Activated T-helper 1 cell treated with anti-CD3 and anti-CD28 coated beads, Interleukin-12 subunit alpha, Interleukin-12 subunit beta, Interleukin-2, Interleukin-4 antibody, amounts not matched to agents 30 ng/mL and 10 ng/mL and 1 ng/mL, durations not matched to agents 14 hours and 24 hours and 36 hours (primary cell): ENCODE measurements at places on chromosomes 7 and 10.

GRCh38 chr7:136492366-136492765 lies 376.1 kb upstream of the CHRM2 start:
- no peak for DNase-seq

DNA sequence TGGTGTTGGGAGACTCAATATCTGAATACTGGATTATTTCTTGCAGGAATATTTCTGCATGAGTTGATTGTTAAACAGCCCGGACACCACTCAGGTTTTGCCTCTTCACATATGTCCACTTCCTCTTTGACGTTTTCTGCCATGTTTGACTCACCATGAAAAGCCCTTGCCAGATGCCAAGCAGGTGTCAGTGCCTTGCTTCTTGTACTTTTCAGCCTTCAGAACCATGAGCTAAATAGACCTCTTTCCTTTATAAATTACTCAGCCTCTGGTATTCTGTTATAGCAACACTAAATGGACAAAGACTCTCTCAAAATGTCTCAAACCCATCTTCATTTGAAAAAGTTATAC lies 24.7 kb upstream of the MACC1 start:
- no peak for DNase-seq

DNA sequence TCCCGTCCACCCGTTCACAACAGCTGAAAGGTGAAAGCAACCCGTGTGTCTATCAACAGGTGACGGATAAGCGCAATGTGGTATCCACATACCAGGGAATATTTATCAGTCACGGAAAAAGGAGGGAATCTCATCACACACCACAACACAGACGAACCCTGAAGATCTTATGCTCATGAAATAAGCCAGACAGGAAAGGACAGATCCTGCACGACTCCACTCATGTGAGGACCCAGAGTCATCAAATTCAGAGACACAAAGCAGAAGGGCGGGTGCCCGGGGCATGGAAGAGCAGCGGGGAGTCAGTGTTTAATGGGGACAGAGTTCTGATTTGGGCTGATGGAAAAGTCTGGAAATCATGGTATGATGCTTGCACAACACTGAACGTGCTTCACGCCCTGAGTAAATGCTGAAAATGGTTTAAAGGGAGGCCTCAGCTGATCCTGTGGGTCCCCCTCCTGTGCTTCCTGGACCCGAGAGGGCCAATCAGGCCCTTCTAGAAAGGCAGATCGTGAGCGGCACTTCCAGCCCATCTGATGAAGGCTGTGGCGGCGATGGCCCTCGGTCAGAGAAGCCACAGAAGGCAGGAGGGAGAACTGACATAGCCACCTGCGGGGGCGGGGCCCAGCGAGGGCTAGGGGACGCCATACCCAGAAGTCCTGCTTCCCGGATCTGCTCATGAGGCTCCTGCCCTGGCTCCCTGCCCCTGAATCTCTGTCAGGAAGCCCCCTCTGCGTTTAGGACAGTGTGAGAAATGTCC lies 19.1 kb downstream of the WDR86 start:
- DNase-seq: no peak

DNA sequence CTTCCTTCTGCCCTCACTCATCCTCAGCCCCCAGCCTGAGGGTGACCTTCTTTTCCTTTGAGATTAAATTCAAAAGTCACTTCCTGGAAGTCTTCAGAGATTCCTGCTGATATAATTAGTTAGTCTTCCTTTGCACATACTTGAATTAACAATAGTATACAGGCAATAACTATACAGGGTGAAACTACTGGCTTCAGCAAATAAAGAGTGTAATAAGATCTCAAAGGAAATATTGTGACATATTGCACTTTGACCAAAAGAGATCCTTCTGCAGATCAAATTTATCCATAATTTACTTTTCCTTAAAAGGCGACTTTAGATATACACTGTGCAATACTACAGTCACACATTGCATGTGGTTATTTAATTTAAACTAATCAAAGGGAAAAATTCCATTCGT lies 123.8 kb downstream of the SEMA3A start:
- DNase-seq: no peak

GRCh38 chr7:124943472-124943871 lies 13.8 kb upstream of the POT1 start:
- DNase-seq: no peak

DNA sequence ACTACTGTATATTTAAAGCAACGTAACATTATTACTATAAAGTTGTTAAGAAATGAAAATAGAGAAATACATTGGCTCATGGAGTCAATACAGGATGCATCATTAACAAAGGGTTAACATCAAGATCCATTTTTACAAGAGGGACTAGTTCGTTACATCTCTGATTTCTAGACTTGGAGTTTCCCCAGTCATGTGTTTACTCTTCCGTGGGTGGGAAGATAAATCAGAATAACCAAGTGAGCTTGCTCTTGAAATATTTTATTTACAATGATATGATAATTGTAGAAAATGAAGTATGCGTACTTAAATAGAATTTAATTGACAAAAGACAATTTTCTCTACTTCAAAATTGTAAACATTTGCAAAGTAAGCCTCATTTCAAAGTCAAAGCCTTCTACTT lies 1.0 kb upstream of the PRKAR2B start:
- DNase-seq: no peak

DNA sequence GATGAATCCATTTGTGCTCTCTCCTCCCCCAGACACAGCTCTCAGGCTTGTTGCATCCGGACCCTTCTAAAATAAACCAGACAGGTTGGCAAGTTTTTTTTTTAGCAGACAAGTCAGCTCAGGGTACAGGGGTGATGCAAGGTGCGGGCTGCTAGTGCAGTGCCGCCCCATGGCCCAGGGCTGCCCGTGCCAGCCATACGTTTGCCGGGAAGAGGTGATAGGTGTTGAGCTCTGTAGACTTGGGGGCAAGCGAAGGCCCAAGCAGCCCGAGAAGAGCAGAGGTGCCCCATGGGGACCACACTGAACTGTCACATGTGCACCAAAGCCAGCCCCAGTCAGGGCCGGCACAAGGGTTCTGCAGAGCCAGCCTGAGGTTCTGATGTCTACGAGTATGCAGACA lies 57.1 kb upstream of the PDSS1 start:
- no peak for DNase-seq

DNA sequence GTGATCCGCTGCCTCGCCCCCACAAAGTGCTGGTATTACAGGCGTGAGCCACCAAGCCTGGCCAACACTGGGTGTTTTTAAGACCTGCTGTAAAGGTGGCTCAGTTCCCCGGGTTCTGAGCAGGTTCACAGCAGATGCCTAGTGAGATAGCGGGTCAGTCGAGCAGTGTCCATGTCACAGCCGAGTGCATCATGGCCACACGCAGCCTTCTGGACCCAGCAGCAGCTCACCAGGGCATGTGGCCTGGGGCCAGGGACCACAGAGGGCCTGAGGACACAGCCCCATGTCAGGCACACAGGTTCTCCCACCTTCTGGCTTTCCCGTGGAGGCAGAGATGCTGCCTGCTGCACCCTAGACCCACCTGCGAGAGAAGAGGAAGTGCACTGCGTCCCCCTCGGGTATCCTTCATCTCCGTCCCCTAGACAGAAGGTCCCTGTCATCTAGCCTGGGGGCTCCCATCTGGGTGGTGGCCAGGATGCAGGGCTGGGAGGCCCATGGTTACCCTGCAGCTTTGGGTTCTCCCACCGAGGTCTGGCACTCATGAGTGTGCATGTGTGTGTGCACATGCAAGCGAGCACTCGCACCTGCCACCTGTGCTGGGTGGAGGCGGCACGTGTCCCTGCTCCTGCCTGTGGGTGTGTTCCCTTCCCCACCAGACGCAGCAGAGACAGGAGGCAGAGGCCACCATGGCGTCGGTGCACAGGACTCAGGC lies 98.6 kb downstream of the NKX6-2 start:
- no peak for DNase-seq

DNA sequence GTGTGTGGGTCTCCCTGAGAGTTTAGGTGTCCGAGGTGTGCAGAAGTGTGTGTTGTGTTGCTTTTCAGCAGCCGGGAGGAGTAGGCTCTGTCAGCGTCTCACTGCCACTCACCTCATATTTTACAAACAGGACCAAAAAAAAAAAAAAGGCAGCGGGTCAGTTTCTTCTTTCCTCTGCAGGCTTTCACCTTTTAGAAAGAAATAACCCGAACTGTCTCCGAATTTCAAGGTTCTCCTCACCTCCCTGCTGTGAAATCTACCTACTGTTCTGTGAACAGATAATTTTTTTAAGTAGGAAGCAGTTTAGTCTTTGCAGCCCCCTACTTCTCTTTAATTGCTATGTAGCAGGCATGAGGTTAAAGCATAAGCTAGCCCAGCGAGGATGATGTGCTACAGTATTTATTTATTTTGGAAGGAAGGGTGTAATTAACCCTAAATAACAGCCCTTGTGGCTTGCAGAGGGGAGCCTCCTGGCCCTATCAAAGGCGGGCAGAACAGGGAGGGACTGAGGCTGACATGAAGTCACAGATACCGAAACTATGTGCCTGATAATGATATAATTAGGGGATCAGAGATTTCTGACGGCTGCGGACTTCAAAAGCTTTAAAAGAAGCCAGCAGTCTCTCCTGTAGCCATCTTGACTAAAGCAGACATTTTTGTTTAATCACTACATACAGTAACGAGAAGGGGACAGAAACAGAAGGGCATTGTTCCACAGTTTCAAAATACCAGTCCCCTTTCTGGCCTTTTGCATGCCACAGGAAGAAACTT lies 1.6 kb downstream of the BAMBI start:
- DNase-seq: no peak
